ENCODE measurements at places on chromosomes 13 and 19.

- DNase-seq: no peak
These were observed 9.0 kb downstream of the NANOS3 start for GRCh38 chr19:13885826-13886365.

GRCh38 chr13:31166591-31166990 is 4.9 kb upstream of the HSPH1 start:
- no peak for DNase-seq

- no peak for DNase-seq
These were observed 152.5 kb downstream of the FGF9 start for GRCh38 chr13:21823416-21823815.

DNA sequence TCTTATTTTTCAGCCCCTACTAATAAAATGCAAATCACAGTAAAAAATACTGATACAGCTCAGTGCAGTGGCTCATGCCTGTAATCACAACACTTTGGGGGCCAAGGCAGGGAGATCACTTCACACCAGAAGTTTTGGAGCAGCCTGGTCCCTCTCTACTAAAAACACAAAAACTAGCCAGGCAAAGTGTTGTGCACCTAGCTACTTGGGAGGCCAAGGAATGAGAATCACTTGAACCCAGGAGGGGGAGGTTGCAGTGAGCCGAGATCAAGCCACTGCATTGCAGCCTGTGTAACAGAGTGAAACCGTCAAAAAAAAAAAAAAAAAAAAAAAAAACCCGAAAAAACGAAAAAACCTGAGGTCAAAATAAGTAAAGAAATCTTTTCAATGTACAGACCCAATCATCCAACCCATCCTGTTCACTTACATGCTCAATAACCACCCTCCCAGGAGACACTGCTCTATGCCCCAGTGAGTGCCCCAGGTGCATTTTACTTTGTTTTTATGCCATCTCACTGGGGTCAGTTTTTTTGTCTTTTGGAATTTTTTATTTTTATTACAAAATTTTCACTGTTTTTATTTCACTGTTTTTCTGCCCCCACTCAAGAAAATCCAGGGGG is 107.0 kb downstream of the ZNF486 start:
- no peak for DNase-seq

DNA sequence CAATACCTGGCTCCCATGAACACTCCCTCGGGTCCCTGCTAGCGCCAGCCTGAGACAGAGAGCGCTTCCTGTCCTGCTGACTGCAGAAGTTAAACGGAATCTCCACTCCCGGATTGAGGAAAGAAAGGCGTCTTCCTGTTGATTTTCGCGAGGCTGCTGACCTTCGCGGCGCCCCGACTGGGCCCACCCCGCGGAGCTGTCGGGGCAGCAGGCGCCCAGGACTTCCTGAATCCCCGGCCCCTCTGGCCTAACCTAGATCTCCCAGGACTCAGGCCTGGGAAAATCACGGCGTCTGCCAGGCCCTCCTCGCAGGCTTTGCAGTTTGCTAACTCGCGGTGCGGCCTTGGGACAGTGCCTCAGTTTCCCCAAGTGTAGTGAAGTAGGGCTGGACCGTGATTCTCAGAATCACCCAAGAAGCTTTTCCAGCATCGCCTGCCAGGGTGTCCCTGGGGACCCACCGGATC is 108.8 kb downstream of the KCTD15 start:
- DNase-seq: no peak

- no peak for DNase-seq
These were observed 78.8 kb upstream of the TPP2 start for GRCh38 chr13:102517959-102518358.

DNA sequence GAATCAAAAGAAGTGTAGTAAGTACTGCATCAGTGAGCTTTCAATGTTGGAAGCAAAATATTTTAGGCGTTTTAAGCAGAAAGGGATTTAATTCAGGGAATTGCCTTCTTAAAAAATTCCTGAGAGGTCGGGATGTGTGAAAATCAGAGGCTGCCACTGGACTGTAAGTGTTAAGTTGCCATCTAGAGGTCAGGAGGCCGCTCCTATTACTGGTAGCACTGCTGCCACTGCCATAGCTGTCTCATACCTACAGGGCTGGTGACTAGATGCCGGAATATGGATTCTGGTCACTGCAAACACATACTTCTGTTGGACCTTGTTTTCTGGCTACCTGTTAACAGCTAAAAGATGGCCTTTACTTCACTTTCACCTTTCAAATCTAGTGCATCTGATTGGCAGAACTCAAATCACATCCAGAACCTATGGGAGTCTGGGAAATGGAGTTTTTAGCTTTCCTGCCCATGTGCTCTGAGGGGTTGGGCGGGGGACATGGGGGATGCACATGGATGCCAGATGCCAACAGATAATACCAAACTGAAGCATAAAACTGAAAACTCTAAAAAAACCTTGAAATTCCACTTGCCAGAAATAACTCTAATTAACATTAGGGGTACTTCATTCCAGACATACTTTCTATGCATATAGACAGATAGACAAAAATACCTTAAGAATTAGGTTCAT is 29.8 kb downstream of the DGKH start:
- no peak for DNase-seq

DNA sequence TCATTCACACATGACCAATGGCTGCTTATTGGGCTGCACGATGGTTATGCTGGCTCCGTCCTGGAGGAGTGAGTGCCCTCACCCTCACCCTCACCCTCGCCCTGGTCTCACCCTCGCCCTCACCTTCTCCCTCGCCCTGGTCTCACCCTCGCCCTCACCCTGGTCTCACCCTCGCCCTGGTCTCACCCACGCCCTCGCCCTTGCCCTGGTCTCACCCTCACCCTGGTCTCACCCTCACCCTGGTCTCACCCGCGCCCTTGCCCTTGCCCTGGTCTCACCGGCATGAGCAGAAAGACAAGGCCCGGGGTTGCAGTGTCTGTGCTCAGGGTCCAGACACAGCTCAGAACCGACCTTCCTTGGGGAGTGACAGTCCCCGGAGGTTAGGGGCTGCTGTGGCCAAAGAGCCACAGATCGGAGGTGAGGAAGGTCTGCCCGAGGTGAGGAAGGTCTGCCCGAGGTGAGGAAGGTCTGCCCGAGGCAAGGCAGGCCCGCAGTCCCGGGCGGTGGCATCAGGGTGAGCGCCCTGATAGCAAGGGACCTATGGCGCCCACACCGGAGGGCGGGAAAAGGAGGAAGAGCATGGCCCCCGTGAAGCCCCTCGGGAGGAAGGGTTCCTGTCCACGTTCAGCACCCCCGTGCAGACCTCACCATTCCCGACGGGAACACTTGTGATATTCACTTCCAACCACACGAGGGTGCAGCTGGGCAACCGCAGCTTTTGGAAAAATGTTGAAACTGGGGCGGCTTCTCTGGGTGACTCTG is 65.6 kb downstream of the MCF2L start:
- no peak for DNase-seq

DNA sequence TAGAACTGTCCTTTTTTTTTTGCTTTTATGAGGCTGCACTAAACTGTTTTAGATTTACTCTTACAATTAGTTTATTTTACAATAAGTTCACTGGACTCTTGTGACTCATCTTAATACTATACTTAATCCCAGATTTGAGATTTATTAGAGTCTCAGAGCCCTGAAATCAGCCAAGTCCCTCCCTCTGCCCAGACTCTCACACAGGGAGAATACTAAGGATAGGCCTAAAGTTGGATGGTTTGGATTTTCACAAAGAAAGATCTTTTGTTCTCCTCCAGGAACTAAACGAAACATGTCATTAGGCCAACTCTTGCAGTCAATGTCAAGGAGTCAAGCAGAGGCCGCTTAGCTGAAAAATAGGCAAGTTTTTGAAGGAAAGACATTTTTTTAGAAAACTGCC is 42.7 kb upstream of the MIR17HG start:
- no peak for DNase-seq

DNA sequence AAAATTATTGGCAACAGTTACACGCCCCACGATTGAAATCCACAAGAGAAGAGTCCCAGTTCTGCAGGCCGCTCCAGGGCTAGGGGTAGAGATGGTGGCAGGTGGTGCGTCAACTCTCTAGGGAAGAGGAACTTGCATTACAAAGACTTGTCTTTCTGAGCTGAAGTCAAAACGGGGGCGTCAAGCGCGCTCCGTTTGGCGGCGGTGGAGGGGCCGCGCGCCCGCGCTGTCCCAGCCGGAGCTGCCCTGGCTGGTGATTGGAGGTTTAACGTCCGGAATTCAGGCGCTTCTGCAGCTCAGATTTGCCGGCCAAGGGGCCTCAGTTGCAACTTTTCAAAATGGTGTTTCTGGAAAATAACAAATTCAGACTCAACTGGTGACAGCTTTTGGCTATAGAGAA is 38.9 kb downstream of the SOX1 start:
- DNase-seq: no peak

DNA sequence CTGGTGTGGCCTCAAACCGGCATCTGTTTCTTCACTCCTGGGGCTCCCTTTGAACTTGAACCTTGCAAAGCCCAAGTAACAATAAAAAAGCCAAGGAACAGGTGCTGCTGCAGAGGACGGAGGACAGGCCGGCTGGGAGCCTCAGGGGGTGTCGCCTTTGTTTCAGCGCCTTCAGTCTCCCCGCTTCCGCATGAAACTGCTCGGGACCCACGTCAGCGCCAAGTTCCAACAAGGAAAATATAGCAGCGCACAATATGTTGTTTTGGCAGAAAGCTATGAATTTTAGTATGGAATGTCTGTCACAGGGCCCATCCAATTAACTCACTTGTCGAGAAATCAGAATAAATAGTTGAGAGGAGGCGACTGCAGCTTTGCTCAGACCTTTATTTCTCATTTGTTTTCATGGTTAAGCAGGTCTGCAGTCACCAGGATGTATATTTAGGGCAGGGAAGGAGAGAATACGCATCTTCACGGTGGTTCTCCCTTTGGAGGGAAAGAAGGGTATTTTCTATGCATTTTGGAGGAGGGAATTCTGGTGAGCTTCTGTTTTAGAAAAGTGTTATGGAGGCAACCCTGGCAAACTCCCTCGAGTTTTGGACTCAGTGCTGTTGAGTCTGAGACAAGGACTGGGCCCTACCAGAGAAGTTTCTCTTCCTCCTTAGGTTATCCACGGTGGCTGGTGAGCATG is 34.3 kb upstream of the MEDAG start:
- no peak for DNase-seq

DNA sequence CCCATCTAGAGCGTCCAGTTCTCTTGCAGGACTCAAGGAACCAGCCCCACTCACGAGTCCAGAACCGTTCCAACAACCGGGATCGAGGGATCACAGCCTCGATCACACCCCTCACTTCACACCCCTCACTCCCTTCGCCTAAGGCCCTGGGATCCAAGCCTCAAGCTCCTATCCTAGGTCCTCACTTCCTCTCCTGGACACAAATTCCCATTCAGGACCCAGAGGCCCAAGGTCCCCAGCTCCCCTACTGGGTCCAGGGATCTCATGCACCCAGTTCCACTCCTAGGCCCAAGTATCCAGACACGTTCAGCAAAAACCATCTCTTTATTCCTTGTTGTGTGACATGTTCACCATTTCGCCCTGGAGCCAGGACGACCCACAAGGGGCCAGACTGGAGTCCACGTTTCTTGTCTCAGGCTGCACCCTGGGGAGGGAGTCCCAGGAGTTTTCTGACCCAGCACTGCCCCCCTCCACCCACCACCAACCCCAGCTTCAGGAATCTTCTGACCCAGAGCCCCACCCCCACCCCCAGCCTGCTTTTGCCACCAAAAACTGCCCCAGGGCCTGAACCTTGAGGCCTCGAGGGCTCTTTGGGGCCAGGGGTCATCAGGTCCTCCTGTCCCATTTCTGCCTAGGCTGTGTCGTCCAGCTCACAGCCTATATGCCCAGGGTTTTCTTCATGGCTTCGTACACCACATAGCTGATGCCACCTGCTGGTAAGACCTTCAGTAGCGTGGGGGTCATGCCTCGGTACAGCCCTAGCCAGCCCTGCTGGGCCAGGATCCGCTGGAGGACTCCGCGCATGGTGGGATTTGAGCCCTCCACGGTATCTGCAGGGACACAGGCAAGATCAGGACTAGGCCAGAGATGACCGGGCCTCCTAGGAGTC is 1.4 kb upstream of the KHSRP start:
- no peak for DNase-seq

- DNase-seq: no peak
These were observed 670.3 kb downstream of the UQCRFS1 start for GRCh38 chr19:28542394-28543243.

- no peak for DNase-seq
These were observed at the start of gene SLC44A2 for GRCh38 chr19:10625003-10625761. TSS of gene SLC44A2 (plus strand) at chr19:10625553. CDS start at chr19:10625634, 81 bp downstream.

GRCh38 chr13:80469105-80469852 is 128.4 kb upstream of the SPRY2 start:
- DNase-seq: no peak

- DNase-seq: no peak
These were observed 17.1 kb downstream of the RGL3 start for GRCh38 chr19:11401808-11402543.

DNA sequence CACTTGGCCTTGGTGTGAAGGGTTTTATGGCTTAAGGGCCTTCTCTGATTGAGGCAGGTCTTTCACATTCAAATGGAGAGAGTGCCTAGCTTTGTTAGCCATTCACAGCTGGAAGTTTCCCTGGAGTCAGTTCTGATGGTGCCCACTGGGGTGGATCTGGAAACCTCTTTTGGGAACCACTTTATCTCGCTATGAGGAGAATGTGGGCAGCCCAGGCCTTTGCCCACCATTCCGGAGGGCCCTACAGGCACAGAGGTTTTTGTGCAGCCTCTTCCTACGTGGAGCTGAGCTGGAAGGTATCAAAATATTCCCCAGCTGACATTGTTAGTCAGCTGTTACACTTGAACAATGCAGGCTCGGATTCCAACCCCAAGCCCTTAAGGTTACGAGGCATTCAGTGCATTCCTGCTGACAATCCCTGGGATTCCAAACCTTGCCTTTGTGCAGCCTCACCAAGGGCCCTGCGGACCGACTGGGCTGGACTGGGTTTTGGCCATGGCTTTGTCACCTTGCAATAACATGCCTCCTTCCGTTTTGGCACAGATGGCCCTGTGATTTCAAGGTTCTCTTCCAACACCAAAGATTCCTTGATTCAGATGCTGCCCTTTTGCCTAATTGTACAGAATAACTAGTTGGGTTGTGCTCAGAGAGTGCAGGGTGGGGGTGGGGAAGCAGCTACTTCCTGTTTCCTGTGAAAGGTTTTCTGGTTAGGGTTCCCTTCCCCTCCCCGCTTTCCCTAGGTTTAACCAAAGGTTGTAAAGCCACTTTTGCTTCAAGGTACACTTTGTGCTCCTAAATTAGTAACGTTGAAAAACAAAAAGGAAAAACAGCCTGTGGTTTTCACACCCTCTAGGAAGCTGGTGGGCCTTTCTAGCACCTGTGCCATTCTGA is 27.0 kb downstream of the SAE1 start:
- DNase-seq: peak; percentile 15

- DNase-seq: no peak
These were observed 368.9 kb downstream of the RBM26 start for GRCh38 chr13:79037197-79037596.

GRCh38 chr13:35818633-35819067 is 312.5 kb downstream of the DCLK1 start:
- no peak for DNase-seq

- DNase-seq: no peak
These were observed 184.9 kb downstream of the TM9SF2 start for GRCh38 chr13:99686157-99686572.

DNA sequence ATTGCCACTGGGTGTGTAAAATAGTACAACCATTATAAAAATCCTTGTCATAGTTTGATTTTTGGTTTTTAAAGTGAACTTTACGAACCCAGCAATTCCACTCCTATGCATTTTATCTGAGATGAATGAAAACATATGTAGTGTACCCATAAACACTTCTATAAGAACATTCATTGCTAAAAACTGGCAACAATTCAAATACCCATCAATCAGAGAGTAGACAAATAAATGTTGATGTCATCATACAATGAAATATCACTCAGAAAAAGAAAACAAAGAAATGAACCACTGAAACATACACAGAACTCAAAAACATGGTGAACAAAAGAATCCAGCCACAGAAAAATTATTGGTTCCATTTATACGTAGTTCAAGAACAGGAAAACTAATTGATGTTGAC is 202.3 kb downstream of the ABCC4 start:
- DNase-seq: no peak

All from effector memory CD4-positive, alpha-beta T cell (primary cell).